HTR-8/SVneo (cell line): ENCODE measurements at places on chromosomes 4 and X.

DNA sequence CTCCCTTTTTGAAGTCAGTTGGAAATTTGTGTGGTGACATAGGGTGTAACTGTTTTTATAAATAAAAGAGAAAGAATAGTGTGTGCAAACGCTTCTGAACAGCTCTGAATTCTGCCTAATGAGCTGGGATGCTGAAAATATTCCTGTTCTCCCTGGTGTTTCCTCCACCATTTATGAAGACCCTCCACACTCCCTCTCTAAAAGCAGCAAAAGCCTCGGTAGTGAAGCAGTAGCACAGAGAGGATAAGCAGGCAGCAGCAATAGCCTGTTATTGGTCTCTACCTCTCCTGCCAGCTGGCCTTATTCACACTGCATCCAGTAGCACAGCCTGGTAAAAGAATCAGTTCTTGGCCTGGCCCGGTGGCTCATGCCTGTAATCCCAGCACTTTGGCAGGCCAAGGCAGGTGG lies 406.1 kb downstream of the IQCM start:
- peak; percentile 1 for DNase-seq

DNA sequence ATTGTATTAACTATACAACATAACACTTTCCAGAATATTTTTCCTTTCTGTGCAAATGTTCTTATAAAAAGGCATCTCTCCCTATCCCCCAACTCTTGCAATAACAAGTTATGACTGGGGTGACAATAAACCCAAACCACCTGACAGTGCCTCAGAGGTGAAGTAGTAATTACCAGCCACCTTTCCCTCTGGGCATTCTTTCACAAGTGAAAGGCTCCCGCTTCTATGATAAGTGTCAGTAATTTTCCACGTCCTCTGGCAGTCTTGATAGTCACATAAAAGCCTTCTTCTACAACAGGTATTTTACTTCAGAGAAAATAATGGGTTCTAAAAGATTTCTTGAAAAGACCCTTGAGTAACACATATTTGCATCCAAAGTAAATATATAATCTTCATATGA lies 82.7 kb downstream of the MANBA start:
- no peak for DNase-seq

GRCh38 chr4:94827481-94828110 lies 69.8 kb downstream of the BMPR1B start:
- peak; percentile 24 for DNase-seq

DNA sequence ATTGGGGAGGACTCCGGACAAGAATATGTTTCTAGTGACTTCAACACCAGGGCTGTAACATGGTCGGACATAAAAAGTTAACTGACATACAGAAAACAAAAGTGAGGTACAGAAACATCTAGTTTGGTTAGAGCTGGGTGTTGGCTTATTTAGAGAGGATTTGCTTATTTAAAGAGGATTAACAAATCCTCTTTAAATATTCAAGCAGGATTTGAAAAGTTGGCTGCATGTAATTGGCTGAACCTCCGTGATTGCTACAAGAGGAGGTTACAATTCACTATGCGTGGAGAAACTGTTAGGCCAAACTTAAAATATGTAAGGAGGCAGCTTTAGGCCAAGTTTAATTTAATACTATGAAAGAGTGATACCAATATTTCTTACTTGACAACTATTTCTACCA lies 2707.4 kb downstream of the ARAP2 start:
- DNase-seq, result no peak

- DNase-seq, result no peak
These were observed 265.0 kb upstream of the FAT4 start for GRCh38 chr4:125049711-125050110.

DNA sequence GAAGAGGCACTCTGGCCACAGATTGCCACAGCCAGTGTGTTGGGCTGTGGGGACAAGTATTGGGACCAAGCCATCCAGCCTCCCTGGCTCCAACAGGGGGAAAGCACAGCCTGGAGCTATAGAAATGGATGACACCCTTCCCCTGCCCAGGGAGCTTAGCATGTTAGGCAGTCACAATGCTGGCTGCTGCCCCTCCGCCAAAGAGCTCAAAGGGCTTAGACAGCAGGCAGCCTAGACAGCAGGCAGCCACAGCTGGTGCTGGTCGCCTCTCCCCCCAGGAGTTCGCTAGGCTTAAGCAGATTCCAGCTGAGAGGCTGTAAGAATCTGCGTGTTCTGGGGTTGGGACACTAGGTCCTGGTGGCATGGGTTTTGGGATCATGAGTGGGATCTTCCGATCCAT lies 94.5 kb upstream of the MXRA5 start:
- DNase-seq, result no peak

DNA sequence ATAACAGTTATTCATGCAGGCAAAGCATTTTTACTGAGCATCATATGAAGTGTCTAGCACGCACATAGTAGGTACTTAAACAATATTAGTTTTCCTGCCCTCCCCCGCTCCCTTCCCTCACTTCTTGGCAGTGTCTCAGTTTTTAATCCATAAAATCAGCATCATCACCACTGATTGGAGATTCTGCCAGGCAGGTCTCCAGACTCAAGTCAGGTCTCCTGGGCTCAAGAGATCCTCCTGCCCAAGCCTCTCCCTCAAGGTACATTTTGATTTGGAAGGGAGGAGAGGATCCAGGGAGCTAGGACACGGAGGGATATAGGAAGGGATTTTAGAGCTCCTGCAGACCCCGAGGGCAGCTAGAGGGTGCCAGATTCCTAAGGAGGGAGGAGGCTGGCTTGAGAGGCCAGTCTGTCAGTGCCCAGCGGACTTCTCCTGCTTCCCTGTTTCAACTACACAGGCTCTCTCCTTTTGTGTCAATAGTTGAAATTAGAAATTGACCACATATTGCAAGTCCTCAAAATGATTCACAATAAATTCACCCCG lies 4.4 kb upstream of the FAT1 start:
- DNase-seq, result peak; percentile 46

DNA sequence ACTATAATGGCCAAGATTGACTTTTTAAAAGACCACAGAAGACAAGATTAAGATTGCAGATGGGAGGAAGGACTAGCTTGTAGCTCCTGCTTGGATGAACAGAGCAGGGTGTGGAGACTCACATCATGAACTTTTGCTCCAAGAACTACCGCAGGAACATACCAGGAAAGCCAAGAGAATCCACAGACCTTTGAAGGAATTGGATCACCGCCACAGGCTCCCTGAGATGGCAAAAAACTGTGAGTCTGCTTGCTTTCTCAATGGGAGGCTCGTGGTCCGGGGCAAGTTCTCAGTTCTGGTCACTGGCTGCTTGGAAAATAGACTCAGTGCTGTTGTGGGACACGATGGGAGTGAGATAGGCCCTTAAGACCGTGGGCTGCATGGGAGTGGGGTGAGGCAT lies 276.6 kb downstream of the CCSER1 start:
- no peak for DNase-seq

- no peak for DNase-seq
These were observed 67.8 kb upstream of the ANXA3 start for GRCh38 chr4:78483811-78484210.

- DNase-seq, result no peak
These were observed 139.3 kb downstream of the BMPR1B start for GRCh38 chr4:94897023-94897422.

- DNase-seq, result peak; percentile 14
These were observed 28.4 kb upstream of the TNIP3 start for GRCh38 chr4:121192480-121192879.

- no peak for DNase-seq
These were observed 757.0 kb downstream of the TRAM1L1 start for GRCh38 chr4:116328261-116328860.

GRCh38 chr4:67035501-67035900 lies 509.8 kb downstream of the CENPC start:
- DNase-seq, result peak; percentile 19

DNA sequence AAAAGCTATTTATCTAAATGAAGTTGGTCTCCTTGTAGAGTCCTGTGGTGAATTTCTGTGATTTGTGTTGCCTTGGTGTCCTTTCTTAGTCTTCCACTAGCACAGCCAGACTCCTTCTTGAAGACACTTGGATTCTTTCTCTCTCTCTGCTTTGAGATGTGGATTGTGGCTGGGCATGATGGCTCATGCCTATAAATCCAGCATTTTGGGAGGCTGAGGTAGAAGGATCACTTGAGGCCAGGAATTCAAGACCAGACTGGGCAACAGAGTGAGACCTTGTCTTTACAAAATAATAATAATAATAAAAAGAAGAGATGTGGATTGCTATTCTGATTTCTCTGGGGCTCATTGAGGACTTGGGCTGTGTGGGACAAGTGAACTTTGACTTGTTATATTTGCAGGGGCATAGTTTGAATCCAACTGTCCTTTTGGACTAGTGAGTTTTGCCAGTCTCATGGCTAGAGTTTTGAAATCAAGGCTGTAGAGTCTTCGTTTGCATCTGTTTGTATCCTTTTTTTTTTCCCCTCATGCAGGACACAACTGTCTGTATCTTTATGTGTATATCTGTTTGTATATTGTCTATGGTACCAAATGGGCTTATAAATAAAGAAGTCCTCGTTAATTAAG lies 11.1 kb upstream of the SMIM14 start:
- no peak for DNase-seq

GRCh38 chr4:20643631-20644030 lies 56.6 kb upstream of the PACRGL start:
- no peak for DNase-seq

GRCh38 chr4:120218981-120219380 lies 152.3 kb upstream of the MAD2L1 start:
- no peak for DNase-seq

DNA sequence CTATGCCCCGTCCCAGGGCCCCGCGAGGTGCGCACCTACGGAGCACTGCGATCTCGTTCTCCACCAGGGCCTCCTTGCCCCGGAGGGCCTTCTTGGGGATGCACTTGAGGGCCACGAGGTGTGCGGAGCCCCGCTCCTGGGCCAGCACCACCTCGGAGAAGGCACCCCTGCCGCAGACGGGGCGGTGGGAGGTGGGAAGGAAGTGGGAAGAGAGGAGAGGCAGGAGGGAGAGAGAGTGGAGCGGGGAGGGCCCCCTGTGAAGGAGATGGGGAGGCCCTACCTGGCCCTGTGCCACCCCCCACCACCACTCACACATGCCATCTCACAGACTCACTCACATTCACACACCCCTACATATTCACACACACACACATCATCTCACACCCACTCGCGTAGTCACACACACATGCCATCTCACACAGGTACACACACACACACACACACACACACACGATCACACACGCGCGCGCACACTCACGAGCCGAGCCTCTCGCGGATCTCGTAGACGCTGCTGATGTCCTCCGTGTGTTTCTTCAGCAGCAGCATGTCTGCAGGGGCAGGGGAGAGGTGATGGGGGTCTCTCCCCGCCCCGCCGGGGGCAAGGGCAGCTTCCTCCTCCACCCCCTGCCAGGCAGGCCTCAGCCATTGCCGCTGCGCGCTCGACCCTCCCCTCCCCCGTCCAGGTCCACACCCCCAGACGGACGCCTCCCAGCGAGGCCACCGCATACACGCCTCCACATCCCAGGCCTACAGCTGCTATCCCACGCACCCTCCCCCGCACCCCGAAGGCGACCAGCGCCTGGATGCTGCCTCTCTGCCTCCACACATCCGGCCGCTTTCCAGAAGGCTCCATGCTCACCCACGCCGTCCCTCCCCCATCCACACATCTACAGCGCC lies 834 bp downstream of the PNCK start:
- no peak for DNase-seq
